ENCODE measurements at places on chromosomes 4 and X. TPM values are rescaled to one million over a fixed set of nuclear protein-coding genes. Genes with fewer than 3 reads are reported as not detected.

The OPRPN gene
- not detected for total RNA-seq

The BEX1 gene
- total RNA-seq = 6.2 TPM

The PDHA2 gene
- total RNA-seq = not detected

The HTRA3 gene
- total RNA-seq = 3.3 TPM

The LONRF3 gene
- 0.15 TPM for total RNA-seq

The MAMLD1 gene
- 1.2 TPM for total RNA-seq

The TMEM31 gene
- total RNA-seq = not detected

The POU3F4 gene
- total RNA-seq = not detected

The CFAP99 gene
- total RNA-seq = not detected

The PASD1 gene
- total RNA-seq = not detected

The TMEM156 gene
- 1.8 TPM for total RNA-seq

The TMPRSS11E gene
- total RNA-seq = not detected

The GTPBP6 gene
- 68.7 TPM for total RNA-seq

The MRPS18C gene
- 47.9 TPM for total RNA-seq

The KCND1 gene
- total RNA-seq = 1.3 TPM
